Activated naive CD8-positive, alpha-beta T cell treated with anti-CD3 and anti-CD28 coated beads, Interleukin-2, amount 10 ng/mL, durations not matched to agents 7 days and 5 days (primary cell): ENCODE measurements at places on chromosomes 1 and 21. TPM values are rescaled to one million over a fixed set of nuclear protein-coding genes. Genes with fewer than 3 reads are reported as not detected.

DNA sequence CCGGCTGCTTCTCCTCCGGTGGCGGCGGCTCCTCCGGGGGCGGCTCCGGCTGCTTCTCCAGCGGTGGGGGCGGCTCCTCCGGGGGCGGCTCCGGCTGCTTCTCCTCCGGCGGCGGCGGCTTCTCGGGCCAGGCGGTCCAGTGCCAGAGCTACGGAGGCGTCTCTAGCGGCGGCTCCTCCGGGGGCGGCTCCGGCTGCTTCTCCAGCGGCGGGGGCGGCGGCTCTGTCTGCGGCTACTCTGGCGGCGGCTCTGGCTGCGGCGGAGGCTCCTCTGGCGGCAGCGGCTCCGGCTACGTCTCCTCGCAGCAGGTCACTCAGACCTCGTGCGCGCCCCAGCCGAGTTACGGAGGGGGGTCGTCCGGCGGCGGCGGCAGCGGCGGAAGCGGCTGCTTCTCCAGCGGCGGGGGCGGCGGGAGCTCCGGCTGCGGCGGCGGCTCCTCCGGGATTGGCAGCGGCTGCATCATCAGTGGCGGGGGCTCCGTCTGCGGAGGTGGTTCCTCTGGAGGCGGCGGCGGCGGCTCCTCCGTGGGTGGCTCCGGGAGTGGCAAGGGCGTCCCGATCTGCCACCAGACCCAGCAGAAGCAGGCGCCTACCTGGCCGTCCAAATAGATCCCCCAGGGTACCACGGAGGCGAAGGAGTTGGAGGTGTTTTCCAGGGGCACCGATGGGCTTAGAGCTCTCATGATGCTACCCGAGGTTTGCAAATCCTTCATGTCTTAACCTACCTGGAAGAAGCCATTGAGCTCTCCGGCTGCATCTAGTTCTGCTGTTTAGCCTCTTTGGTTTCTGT lies 2.0 kb downstream of the LORICRIN start:
- peak; percentile 35 for DNase-seq
- H3K27me3 ChIP-seq, result peaks cover 59% of the 10 kb centered on the region
- H3K27ac ChIP-seq, result no peak overlapping the region
- peak overlapping the region; percentile 12 for H3K4me3 ChIP-seq

Gene FAM72B
- total RNA-seq, result 24.1 TPM

Gene CCDC185
- total RNA-seq, result not detected

GRCh38 chr1:11397151-11397901 lies 81.6 kb upstream of the DISP3 start:
- no peak overlapping the region for H3K4me3 ChIP-seq
- H3K27ac ChIP-seq, result no peak overlapping the region
- H3K27me3 ChIP-seq, result peaks cover 10% of the 10 kb centered on the region
- H3K4me1 ChIP-seq, result peaks cover 3% of the 10 kb centered on the region

- no peak for DNase-seq
- H3K4me1 ChIP-seq, result peaks cover 10% of the 10 kb centered on the region
- no peaks in the 10 kb centered on the region for H3K36me3 ChIP-seq
- H3K4me3 ChIP-seq, result no peak overlapping the region
- peaks cover 9% of the 10 kb centered on the region for H3K27me3 ChIP-seq
Observed at GRCh38 chr1:93692026-93692425, 10.4 kb upstream of the BCAR3 start.

GRCh38 chr1:171245458-171246064 lies 2.7 kb upstream of the FMO1 start:
- H3K27ac ChIP-seq, result no peak overlapping the region
- DNase-seq, result no peak
- no peak overlapping the region for H3K4me3 ChIP-seq
- H3K36me3 ChIP-seq, result no peaks in the 10 kb centered on the region
